ENCODE measurements at places on chromosomes 16 and 17.

GRCh38 chr17:3834811-3835210 lies 11.2 kb downstream of the NCBP3 start:
- no peak for DNase-seq

DNA sequence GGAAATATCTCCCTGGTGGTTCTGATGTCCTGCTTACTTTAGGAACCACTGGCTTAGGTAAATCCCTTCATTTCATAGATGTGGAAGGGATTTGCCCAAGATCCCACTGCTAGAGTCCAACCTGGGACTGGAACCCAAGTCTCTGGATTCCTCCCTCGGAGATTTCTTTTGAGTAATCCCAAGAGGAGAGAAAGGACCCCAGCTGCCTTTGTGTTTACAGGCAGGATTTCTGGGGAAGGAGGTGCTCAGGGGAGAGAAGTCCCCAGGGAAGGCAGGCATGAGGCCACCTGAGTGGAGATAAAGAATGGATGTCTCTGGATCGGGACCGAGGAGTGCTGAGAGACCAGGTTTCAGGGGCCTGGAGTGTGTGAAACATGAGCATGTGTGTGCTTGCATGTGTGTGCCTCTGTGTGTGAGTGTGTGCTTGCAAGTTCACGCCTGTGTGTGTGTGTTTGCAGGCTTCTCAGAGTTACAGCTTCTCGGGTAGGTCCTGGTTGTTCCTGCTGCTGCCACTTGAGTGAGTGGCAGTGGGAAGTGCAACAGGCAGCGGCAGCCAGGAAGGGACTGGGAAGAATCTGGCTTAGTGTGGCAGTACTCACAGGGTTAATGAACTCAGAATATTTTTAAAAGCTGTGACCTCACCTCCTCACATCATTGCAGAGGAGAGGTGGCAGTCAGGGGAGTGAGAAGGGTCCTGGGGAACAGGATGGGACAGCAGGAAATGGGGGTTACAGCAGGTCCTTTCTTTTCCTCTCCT lies 2.2 kb downstream of the KCNH6 start:
- DNase-seq: no peak

DNA sequence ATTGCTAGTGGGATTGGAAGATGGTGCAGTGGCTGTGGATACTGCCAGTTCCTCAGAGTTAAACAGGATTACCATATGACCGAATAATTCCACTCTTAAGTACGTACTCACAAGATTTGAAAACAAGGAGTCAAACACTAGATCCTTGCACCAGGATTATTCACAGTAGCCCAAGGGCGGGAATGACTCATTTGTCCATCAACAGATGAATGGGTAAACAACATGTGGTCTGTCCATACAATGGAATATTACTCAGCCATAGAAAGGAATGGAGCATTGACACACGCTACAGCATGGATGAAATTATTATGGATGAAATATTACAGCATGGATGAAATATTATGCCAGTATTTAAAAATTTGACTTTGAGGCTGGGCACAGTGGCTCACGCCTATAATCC lies 9.1 kb upstream of the MAPK8IP3 start:
- DNase-seq: no peak

DNA sequence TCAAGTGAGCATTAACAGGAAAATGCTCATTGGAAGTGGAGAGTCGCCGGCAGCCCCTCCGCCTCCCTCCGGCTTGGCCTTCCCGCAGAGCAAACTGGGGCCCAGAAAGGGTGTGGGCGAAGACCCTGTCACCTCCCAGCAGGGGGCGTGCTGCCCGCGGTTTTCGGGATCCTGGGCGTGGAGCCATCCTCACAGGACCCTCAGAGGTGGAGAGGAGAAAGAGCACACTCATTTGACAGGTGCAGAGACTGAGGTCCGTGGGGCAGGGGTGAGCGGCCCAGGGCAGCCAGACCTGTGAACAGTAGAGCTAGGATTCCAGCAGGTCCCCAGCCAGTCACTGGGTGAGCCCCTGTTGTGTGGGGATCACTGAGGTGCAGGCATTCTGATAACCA lies 1002.9 kb downstream of the KCNJ18 start:
- DNase-seq: no peak

DNA sequence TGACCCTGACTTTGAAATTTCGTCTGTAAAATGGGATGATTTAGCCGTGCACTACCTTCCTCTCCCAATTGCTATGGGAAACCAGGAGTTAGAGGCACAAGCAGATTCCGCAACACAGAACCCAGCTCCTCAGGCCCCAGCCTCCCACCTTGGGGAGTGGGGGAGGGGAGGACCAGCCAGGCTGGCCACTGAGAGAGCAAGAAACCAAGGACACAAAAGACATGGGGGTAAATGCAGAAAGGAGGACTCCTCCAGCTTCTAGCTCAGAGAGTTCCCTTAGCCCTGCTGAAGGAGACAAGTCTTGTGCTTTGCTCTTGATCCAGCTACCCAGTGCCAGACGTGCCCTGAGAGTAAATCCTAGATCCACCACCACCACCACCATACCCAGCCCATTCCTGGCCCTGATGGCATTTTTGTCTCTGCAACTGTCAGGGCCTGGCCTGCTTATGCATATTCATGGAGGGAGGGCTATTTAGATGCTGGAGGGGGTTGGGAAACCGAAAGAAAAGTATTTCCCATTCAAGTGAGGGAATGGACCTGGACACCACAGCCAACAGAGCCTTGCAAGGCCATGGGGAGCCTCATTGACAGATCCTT lies 25.9 kb downstream of the PITPNM3 start:
- no peak for DNase-seq

DNA sequence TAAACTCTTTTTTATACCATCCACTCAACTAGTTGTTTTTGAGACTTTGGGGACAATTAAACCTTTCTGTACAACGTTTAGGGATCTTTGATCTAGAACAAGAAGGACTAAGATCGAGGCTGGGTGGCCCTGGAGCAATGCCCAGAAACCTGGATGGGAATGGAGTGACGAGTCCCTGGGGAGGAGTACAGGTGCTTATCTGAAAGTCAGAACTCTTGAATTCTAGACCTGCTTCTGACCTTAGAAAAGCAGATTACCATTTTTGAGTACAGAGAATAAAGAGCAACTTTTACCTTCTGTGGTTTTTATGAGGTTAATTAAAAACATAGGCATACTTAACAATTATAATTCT lies 17.8 kb downstream of the UBE2Z start:
- DNase-seq: no peak

- no peak for DNase-seq
Observed at GRCh38 chr16:57882206-57882605, 79.9 kb upstream of the KIFC3 start.

Measured in stimulated activated CD8-positive, alpha-beta memory T cell treated with anti-CD3 and anti-CD28 coated beads, Interleukin-15, amount 100 ng/mL, for 48 hours (primary cell).